Activated T-cell treated with anti-CD3 and anti-CD28 coated beads, Interleukin-2, amount 50 U/mL, for 1 hour (primary cell): ENCODE measurements at places on chromosomes 16 and 17.

DNA sequence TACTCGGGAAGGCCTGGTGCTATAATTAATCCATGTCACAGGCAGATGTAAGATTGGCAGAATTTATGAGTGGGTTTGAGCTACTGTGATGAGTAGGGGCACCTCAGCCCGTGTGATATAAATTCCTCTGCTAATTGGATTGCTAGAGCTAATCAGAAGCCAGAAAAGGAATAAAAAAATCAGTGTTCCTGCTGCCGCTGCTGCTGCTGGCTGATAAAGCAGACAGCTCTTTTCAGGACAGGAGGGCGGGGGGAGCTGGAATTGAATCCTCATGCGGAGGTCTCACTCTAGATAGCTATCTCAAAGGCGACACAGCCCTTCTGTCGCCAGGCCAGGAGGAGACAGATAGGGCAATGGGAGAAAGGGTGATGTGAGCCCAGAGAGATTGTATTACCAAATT lies 182.7 kb upstream of the ZFHX3 start:
- DNase-seq, result no peak

DNA sequence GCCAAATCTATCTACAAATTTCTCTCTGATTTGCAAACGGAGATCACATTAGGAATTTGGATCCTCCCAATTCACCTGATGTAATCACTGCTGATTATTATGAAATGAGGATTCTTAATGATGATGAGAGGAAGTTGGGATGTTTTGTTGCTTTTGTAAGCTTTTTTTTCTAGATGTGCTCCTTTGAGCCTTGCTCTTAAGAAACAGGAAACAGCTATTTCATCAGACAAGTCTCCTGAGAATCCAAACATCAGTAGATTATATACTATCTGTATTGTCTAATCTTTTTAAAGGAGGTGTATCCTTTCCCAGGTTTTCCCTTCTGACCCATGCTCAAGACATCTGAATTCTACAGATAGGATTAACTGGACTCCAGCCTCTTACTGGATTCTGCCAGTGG lies 73.3 kb downstream of the KIF2B start:
- DNase-seq, result no peak

DNA sequence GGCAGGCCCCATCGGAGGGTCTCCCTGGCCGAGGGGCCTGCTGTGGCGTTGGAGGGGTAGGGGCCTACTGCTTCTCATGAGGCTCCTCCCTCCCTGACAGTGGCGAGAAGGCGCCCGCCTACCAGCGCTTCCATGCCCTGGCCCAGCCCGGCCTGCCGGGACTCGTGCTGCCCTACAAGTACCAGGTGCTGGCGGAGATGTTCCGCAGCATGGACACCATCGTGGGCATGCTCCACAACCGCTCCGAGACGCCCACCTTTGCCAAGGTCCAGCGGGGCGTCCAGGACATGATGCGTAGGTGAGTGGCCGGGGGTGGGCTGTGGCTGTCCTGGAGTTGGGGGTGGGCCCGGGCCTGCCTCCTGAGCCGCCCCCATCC lies 1.7 kb downstream of the CDT1 start:
- DNase-seq, result no peak

GRCh38 chr16:61296814-61297213 lies 739.4 kb downstream of the CDH8 start:
- DNase-seq, result no peak

- no peak for DNase-seq
Observed at GRCh38 chr16:62035115-62036092, 834 bp downstream of the CDH8 start.
